Right renal cortex interstitium (tissue), 3 donors: ENCODE measurements at places on chromosomes 3 and 15. TPM values are rescaled to one million over a fixed set of nuclear protein-coding genes. Genes with fewer than 3 reads are reported as not detected.

The SLC51B gene
- 13.2 TPM for polyA plus RNA-seq

The LRRIQ4 gene
- polyA plus RNA-seq = 0.18 TPM

The C3orf38 gene
- polyA plus RNA-seq = 30.7 TPM

The LYZL4 gene
- polyA plus RNA-seq = not detected

The PRKAR2A gene
- polyA plus RNA-seq = 43.9 TPM

The SYNPR gene
- 0.14 TPM for polyA plus RNA-seq

The TMED3 gene
- 56.1 TPM for polyA plus RNA-seq

The RFX7 gene
- 25.3 TPM for polyA plus RNA-seq

The GRK7 gene
- not detected for polyA plus RNA-seq

DNA sequence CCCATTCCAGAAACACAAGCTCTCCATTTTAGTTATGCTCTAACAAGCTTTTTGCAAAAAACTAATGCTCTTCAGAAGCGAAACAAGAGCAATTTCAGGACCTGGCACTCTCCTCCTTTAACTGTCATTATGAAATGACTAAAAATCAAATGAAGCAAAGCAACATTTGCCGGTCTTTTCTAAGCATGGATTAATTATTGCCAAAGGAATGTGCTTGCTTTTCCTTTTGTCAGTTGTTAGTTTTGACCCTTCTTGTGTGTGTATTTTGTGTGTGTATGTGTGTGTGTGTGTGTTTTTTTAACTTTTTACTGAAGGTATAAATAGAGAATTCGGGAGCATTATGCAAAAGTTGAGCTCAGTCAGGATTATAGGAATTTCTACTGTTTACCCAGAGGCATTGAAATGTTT, 509.1 kb downstream of the TUSC7 start:
- DNase-seq = no peak

DNA sequence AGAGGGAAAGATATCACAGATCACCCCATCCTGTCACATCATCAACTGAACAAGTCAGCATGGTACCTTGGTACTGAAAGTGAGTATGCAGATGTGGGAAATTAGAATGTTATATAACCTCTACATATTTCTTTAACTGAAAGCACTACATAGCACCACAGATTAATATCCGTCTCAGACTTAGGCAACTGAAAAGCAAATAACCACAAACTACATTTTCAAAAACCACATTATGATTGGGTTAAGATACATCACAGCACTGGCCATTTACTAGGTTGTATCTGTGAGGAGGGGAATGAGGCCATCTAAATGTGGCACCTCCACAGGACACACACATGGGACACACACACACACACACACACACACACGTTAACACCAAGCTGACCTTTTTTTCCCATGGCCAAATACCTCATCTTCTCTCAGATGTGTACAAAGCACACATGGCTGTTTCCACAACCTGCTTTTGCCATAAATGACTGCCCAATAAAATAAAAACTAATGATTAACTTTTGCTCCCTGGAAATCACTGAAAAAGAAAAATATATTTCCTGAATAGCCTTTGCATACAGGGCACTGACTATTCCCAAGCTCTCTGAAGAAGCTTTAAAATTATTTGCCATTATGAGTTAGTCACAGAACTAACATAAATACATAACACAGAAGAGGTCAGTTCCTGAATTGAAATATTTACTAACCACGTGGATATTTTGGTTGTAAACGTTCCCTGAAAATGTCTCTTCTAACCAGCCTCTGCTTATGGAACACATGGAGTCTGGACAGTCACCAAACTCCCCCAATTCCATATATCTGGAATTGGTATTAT, 60.1 kb downstream of the SUMF1 start:
- no peak for DNase-seq

DNA sequence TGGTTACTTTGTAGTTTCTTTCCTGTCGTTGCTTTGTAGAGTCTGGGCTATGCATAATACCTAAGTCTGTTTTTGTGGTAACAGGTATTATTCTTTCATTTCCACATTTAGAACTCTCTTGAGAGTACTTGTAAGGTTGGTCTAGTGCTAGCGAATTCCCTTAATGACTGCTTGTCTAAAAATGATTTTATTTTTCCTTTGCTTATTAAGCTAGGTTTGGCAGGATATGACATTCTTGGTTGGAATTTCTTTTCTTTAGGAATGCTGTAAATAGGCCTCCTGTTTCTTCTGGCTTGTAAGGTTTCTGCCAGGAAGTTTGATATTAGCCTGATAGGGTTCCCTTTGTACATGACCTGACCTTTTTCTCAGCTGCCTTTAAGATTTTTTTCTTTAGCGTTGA, 70.1 kb upstream of the SGO1 start:
- DNase-seq = no peak

GRCh38 chr15:98614681-98615080, 33.7 kb upstream of the IGF1R start:
- no peak for DNase-seq

- DNase-seq = no peak
Measured at GRCh38 chr15:64824929-64825430, 467 bp downstream of the PIF1 start.

DNA sequence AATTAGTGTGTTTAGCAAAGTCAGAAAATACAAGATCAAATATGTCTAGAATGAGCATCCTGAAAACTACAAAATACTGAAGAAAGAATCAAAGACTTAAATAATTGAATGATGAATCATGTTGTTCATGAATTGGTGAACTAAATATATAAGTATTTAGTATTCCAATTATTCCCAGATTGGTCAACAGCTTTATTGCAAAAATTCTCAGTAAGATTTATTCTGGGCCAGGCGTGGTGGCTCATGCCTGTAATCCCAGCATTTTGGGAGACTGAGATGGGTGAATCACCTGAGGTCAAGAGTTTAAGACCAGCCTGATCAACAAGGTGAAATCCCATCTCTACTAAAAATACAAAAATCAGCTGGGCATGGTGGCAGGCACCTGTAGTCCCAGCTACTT, 250.0 kb upstream of the NECTIN3 start:
- DNase-seq = no peak

DNA sequence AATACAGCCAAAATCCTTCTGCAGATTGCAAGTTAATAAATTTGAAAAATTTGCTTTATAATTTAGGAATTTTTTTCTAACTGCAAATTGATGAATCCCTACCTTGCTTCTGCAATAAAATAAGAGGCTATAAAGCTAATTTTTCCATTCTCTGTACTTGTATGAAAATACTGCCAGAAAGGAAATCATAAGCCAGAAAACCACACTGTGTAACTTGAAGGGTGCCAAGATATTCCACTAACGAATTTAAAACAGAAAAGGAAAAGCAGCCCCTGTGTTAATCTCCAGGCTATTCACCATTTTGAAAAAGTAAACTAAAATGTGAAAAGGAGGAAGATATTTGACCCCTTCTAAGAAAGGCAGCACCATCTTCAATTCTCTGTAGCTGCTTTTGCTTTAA, 557.9 kb upstream of the ZNF385D start:
- DNase-seq = no peak

DNA sequence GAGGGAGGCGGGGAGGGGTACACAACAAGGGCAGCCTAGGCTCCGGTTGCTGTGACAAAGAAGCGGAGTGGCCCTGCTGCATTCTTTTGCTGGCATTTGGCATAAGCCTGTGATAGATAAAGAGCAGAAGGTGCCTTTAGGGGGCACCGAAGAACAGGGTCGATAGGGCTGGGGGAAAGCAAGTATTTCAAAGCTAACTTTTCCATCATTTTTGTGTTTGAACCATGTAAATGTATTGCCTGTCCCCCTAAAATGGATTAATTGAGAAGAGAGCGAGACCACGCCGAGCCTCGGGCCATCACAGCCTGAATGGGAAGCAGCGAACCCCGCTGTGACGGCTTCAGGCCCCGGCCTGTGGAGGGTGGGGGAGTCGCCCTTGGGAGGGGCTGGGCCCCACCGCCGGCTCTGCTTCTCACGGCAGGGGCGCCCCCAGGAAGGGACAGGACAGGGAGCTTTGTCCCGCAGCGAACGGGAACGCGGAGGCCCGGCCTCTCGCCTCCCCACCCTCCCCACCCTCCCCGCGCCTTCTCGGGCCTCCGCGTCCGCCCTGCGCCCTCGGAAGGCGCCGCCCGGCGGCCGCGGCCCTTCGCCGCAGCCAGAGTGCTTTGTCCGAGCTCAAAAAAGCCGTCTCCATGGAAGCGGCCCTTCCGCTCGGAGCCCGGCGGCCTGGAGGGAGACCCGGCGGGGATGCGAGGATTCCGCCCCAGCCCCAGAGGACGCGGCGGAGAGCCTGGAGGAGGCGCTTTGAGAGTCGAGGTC, 32.4 kb upstream of the ALDH1L1 start:
- peak; percentile 56 for DNase-seq

- no peak for DNase-seq
Measured at GRCh38 chr3:135362889-135363288, 567.8 kb downstream of the EPHB1 start.

DNA sequence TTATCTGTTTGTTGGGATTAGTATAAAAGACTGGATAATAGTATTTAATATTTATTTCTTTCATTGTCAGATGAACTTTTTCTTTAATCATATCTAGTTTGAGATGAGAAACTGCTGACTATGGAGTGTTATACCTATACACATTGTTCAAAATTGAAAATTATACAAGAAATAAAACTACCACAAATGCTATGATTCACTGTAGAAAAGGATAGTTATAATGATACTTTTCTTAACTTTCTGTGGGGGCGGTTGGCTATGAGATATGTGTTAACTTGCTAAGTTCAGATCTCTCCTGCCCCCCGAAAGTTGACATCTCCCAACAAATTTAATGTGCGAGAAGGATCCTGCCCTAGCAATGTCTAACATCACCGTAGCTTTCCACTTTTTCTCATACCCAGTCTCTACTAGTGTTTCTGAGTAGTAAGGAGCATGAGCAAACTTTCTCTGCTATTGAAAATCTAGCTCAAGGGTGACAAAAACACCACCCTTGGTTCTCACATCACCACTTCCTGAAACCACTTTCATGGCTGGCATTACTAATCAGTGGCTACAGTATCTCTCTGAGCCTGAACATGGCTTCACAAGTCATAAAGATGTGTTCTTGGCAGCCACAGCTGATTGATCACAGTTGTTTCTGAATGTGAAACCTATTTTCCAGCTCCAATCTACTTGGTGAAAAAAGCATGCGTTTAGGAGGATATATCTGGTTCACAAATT, 15.8 kb upstream of the SAMMSON start:
- DNase-seq = no peak

- peak; percentile 73 for DNase-seq
Measured at GRCh38 chr3:69200384-69201068, 78.1 kb upstream of the LMOD3 start.

DNA sequence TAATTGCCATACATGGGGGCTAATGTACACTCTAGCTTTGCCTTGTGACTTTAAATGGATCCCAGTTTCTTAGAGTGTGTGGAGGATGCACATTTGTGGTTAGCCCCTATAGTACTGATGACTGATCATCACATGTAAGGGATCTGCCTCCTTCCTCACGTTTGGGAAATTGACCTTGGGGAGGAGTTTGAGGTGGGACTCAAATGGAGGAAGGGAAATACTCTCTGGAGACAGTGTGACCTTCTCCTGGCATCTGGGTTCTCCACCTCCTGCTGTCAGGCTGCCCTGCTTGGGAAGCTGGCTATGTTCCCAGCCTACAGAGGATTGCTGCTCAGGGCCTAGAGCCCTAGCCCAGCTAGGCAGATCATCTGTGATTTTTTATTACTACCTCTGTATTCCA, 48.7 kb downstream of the PPM1L start:
- DNase-seq = no peak

GRCh38 chr3:115401298-115401697, 222.0 kb upstream of the GAP43 start:
- no peak for DNase-seq

DNA sequence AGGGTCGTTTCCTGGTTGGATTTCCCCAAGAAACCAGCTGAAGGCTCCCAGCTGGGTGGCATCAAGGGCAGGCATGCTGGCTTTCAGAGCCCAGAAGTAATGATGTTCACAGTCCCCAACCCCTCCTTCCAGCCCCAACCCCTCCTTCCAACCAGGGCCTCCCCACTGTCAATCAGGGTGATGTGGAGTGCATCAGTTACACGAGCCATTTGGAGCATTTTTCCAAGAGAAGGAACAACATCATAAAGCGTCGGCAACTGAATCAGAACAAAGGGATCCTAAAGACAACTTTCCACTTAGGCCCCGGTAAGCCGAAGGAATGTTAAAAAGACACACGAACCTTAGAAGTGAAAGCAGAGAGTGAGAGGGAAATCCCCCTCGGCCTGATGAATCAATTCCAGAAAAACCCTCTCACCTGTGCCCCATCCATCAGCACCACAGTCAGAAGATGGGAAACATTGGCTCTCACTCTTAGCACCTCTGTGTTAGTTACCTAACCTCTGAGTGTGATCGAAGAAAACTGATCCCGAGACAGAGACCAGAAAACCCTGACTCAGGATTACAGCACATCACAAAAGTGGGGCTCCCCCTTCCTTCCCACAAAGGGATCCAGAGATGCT, 101.2 kb upstream of the WNT5A start:
- DNase-seq = no peak

- DNase-seq = no peak
Measured at GRCh38 chr3:143200001-143200924, 80.7 kb downstream of the CHST2 start.

DNA sequence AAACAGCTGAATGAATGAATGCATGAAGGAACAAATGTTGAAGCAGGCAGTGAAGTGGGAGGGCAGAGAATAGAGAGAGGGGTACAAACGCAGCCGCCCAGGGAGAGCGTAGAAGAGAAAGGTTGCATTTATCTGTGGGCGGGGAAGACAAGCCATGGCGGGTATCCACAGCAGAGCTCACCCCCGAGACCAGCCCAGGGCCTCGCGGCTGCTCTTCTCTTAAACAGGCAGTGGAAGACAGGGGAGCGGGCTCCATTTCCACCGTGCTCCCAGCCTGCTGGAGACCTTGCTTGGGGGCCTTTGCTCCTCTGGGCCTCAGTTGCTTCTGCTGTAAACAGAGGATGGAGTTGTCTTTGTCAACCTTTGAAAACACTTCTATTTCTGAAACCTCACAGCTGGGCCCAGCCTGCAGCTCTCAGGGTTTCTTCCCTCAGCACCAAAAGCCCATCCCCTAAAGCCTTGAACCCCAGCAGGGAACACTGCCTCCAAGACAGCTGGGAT, 259.5 kb downstream of the UACA start:
- DNase-seq = no peak

DNA sequence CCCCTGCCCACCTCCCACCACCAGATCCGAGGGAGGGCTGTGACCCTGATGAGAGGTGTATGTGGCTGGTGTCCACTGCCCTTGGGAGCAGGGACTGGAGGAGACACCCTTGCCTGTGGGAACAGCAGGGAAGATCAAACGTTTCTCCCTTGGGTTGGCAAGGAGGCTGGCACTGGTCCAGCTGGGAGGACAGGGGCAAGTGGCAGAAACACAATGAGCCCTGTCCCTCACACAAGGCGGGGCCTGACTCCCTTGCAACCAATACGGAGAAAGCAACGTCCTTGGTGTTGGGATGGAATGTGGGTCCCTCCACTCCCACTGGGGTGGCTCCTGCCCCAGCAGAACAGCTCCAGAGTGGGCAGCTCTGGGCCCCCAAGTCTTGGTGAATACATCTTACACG, 5.2 kb downstream of the HYAL2 start:
- DNase-seq = no peak

GRCh38 chr15:80789296-80789695, 10.1 kb downstream of the CEMIP start:
- no peak for DNase-seq
